ENCODE measurements at places on chromosomes 5 and 9. TPM values are rescaled to one million over a fixed set of nuclear protein-coding genes. Genes with fewer than 3 reads are reported as not detected.

Gene PCDHB16
- total RNA-seq: not detected

DNA sequence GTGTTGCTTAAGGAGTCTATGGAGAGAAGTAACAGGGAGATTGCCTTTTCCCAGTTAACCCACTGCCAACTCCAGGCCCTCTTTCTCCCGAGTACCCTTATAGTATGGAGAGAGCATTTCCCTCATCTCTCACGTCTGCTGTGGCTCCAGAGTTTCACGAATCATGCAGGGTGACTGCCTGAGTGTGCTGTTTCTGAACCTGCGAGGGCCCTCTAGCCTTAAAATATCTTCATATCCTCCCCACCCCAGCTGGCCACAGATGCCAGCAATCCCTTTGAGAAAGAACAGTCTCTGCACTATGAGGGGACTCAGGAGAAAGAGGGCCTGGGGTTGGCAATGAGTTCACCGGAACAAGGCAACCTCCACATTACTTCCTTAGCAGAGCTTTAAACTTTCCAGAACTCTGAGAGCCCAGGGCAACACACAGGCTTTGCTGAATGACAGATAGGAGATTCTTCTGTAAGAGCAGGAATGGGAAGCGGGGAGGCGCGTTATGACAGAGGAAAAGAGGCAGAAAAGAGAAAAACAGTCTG, 81.6 kb upstream of the ANKH start:
- no peaks in the 10 kb centered on the region for H3K4me1 ChIP-seq
- H3K36me3 ChIP-seq: no peaks in the 10 kb centered on the region
- H3K27ac ChIP-seq: no peak overlapping the region
- peaks cover 3% of the 10 kb centered on the region for H3K27me3 ChIP-seq

DNA sequence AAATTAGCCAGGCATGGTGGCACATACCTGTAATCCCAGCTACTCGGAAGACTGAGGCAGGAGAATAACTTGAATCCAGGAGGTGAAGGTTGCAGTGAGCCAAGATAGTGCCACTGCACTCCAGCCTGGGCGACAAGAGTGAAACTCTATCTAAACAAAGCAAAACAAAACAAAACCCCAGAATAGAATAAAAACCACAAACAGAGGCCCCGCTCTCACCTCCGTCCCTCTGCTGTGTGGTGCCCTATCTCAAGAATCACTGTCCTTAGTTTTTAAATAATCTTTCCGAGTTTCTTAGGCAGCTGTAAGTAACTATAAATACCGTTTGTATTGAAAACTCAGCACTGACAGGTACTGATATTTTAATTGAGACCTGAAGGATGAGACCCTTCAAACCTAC, 42.7 kb upstream of the IER5L start:
- DNase-seq: no peak
- peaks cover 61% of the 10 kb centered on the region for H3K4me1 ChIP-seq
- H3K4me3 ChIP-seq: peak overlapping the region; percentile 84
- H3K27me3 ChIP-seq: no peaks in the 10 kb centered on the region
- no peaks in the 10 kb centered on the region for H3K36me3 ChIP-seq

DNA sequence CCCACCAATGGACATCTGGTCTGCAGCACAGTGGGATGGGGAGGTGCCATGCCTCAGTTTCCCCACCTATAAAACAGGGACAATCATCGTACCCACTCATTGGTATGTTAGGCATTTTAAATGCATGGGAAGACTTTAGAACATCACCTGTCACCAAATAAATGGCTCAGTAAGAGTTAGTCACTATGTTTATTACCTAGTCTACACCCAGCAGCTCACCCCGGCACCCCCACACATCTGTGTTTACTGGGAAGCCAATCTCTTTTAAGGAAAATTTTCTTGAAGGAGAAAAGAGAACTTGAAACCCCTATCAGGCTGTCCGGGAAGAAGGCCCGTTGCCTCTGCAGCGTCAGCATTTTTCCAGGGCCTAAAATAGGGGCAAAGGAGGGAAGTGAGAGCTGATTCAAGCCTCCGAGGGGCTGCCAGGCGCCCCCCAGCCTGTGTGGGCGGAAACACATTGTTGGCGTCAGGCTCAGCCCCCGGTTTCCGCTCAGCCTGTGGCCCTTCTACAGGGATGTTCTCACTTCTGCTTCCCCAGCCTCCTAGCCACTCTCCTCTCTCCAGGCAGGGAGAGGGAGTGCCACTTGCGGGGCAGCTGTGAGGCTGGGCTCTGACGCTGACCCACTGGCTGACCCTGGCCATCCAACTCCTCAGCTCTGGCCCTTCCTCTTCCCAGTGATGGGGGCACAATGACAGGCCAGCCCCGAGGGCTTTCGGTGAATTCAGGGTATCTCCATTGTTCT, 4.6 kb downstream of the CSF1R start:
- H3K4me3 ChIP-seq: no peak overlapping the region
- peaks cover 32% of the 10 kb centered on the region for H3K27me3 ChIP-seq
- no peaks in the 10 kb centered on the region for H3K36me3 ChIP-seq
- no peak for DNase-seq
- no peak overlapping the region for H3K27ac ChIP-seq

DNA sequence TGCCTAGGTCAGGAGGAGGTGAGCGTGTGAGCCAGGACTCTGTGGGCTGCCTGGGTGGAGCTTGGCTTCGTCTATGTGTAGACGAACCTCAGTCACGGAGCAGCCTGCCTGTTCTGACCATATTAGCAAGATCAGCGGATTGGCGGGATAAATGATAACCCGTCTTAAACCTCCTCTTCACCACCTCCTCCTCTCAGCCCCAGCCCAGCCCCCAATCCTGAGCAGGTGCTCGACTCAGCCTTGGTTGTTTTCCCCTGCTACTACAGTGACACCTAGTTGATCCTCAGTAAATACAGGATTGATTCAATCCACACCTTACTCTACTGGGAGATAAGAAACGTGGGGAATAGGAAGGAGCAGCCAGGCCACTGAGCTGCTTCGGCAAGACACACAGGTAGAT, 286.1 kb downstream of the IRX2 start:
- H3K27me3 ChIP-seq: peaks cover 3% of the 10 kb centered on the region
- H3K4me1 ChIP-seq: no peaks in the 10 kb centered on the region
- DNase-seq: no peak
- no peak overlapping the region for H3K27ac ChIP-seq
- no peaks in the 10 kb centered on the region for H3K36me3 ChIP-seq

Gene IL4
- total RNA-seq: not detected

Gene ARAP3
- 41.4 TPM for total RNA-seq

- peaks cover 29% of the 10 kb centered on the region for H3K27me3 ChIP-seq
- H3K4me3 ChIP-seq: no peak overlapping the region
Measured at GRCh38 chr5:132787076-132787475, 10.0 kb upstream of the SEPTIN8 start.

DNA sequence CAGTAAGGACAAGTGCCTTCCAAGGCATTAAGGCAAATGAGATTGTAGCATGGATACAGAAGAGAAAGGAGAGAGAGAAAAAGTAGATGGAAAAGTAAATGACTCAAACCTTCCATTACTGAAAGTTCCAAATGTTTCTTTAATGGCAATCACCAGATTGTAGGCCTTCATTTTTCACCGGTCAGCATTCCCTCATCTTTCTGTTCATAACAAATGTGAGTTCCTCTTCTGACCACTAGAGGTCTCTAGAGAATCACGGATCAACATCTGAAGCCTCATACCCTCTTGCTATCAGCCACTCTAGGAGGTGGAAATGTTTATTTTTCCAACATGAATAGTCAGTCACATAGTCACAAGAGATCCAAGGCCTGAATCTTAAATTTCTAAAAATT, 73.6 kb upstream of the RPS23 start:
- no peak overlapping the region for H3K27ac ChIP-seq
- H3K27me3 ChIP-seq: no peaks in the 10 kb centered on the region
- no peak for DNase-seq
- no peaks in the 10 kb centered on the region for H3K4me1 ChIP-seq

All from naive thymus-derived CD8-positive, alpha-beta T cell (primary cell).